ENCODE measurements at places on chromosomes 7 and 10. TPM values are rescaled to one million over a fixed set of nuclear protein-coding genes. Genes with fewer than 3 reads are reported as not detected.

Gene KAZALD1
- total RNA-seq, result 10.5 TPM

Gene SUGCT
- total RNA-seq, result 8.1 TPM

Gene JCAD
- 18.3 TPM for total RNA-seq

Gene CCDC136
- total RNA-seq, result 7.5 TPM

Gene NANOS1
- 5.4 TPM for total RNA-seq

Gene ASZ1
- total RNA-seq, result not detected

Gene DLX5
- total RNA-seq, result not detected

Gene ANK3
- total RNA-seq, result 280 TPM

Gene OR9A2
- total RNA-seq, result 0.25 TPM

- H3K27ac ChIP-seq, result no peak overlapping the region
- no peaks in the 10 kb centered on the region for H3K27me3 ChIP-seq
- no peak overlapping the region for H3K4me3 ChIP-seq
- peaks cover 37% of the 10 kb centered on the region for H3K36me3 ChIP-seq
- DNase-seq, result no peak
These were observed 51.8 kb downstream of the HERC4 start for GRCh38 chr10:68023292-68023691.

GRCh38 chr10:121617176-121617575 is 18.9 kb upstream of the FGFR2 start:
- no peaks in the 10 kb centered on the region for H3K4me1 ChIP-seq
- H3K27ac ChIP-seq, result no peak overlapping the region
- no peak overlapping the region for H3K4me3 ChIP-seq

DNA sequence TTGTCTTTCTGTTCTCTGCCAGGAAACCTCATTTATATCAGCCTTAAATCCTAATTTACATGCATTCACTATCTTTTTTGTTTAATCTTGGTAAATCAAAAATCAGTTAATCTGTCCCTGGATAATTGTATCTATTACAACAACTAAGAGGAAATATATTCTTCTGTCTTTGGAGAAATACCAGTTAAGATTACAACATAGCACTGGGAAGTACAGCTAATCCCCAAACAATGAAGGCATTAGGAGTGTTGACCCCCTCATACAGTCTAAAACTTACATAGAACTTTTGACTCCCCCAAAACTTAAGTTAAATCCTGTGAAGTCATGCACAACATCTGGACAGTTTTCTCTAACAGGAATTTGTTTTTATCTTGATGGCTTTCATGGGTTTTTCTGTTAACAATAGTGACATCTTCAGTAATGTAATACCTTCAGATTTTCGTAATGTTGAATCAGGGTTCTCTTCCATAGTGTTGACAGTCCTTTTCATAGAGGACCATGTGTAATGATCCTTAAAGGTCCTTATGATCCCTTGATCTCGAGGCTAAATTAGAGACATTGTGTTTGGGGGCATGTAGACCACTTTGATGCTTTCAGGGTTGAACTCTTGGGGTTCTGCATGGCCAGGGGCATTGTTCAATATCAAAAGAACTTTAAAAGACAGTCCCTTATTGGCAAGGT is 24.1 kb upstream of the ABCC2 start:
- H3K27ac ChIP-seq, result no peak overlapping the region
- no peak overlapping the region for H3K4me3 ChIP-seq
- H3K36me3 ChIP-seq, result no peaks in the 10 kb centered on the region
- no peaks in the 10 kb centered on the region for H3K4me1 ChIP-seq
- no peak for DNase-seq

DNA sequence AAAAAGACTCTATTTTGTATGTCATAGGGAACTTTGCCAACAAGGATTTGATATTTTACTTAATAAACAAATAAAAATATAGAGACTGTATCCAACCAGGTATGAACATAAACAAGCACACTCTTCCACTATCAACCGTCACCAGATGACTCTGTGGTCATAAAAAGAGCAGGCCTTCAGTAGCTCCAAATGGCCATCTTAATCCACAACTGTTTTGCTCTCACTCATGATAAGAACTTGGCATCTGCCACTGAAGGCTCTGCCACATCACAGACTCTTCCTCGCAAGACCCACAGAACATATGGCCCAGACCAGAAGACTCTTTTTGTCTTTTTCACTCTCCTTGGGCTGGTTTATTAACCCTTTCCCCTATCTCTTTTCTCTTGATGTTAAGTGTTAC is 98.7 kb upstream of the POM121L12 start:
- no peaks in the 10 kb centered on the region for H3K27me3 ChIP-seq
- no peaks in the 10 kb centered on the region for H3K4me1 ChIP-seq
- H3K4me3 ChIP-seq, result no peak overlapping the region
- no peak for DNase-seq

GRCh38 chr7:140966561-140967233 is 42.0 kb upstream of the BRAF start:
- no peaks in the 10 kb centered on the region for H3K36me3 ChIP-seq
- H3K4me3 ChIP-seq, result no peak overlapping the region
- H3K27ac ChIP-seq, result no peak overlapping the region
- no peaks in the 10 kb centered on the region for H3K4me1 ChIP-seq
- no peaks in the 10 kb centered on the region for H3K27me3 ChIP-seq
- DNase-seq, result no peak

- no peak overlapping the region for H3K27ac ChIP-seq
- H3K4me1 ChIP-seq, result no peaks in the 10 kb centered on the region
- H3K36me3 ChIP-seq, result no peaks in the 10 kb centered on the region
These were observed 371.4 kb downstream of the DNAJB6 start for GRCh38 chr7:157707983-157708918.

DNA sequence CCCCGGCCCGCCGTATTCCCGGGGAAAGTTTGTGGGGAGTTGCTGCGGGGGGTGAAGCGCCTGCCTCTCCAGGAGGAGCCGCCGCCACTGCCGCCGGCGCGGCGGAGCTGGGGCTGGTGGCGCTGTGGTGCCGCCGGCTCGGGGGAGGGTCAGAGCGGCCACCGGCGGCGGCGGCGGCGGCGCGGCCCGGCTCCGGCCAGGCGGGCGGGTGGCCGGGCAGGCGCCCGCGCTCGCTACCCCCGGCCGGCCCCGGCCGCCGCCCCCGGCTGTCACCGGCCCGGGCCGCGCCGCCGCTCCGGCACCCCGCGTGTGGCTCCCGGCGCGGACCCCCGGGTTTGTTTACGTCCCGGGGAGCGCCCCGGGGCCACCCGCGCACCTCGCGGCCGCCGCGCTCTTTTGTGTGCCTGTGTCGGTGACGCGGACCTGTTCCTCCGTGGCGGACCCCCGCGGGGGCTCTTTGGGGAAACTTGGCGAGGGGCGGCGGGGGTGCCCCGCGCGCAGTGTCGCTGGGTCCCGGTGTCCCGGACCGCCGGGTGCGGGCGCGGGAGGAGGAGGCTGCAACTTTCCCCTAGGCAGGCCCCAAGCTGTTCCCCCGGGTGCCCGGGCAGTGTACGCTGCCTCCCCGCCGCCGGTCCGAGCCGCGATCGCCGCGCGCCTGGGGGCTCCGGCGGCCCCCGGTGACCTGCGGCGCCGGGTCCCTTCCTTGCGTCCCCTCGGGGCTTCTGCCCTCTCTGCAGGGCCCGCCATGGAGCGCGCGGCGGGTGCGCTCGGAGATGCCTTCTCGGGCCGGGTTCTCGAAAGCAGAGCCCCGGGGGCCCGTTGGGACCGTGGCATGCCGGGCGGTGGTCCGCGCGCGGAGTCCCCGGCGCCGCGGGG is 593 bp upstream of the CUX1 start:
- DNase-seq, result peak; percentile 44
- peaks cover 47% of the 10 kb centered on the region for H3K4me1 ChIP-seq
- no peaks in the 10 kb centered on the region for H3K27me3 ChIP-seq

DNA sequence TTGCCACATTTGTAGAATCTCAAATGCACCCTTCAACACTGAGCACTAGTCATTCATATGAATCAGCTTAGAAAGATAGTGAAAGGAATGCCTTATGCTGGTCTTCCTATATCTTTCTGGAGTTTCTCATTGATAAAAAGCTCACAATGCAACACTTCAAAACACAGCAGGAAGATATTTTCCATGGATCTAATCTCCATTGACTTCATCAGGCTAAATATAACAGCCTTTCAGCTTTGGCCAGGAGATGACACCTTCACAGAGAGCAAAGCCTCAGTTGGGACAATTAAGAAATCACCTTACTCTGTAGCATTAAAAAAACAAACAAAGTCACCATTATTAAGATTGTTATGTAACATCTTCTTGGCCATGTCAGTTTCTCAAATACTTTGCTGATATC is 6.7 kb downstream of the NRP1 start:
- peak overlapping the region; percentile 46 for H3K27ac ChIP-seq
- H3K27me3 ChIP-seq, result no peaks in the 10 kb centered on the region
- DNase-seq, result no peak

- H3K4me3 ChIP-seq, result no peak overlapping the region
- H3K36me3 ChIP-seq, result no peaks in the 10 kb centered on the region
- H3K4me1 ChIP-seq, result peaks cover 28% of the 10 kb centered on the region
- no peak for DNase-seq
These were observed 64.9 kb downstream of the EEPD1 start for GRCh38 chr7:36217961-36218284.

DNA sequence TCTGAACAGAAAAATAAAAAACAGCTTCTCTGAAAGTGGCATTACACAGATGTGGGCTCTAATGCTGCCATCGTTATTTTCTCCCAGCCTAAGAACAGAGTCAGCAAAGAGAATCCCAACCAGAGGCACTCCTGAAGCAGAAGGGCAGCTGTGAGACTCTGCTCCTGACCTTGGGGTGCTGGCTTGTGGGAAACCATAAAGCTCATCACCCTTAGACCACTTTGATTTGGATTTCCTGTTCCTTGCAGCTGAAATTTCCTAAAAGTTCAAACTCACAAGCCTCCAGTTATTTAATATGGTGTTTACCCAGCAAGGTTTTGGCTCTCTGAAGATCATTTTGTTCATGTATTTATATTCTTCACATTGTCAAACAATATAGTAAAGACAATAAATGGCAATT is 814.8 kb downstream of the TNS3 start:
- H3K36me3 ChIP-seq, result no peaks in the 10 kb centered on the region

DNA sequence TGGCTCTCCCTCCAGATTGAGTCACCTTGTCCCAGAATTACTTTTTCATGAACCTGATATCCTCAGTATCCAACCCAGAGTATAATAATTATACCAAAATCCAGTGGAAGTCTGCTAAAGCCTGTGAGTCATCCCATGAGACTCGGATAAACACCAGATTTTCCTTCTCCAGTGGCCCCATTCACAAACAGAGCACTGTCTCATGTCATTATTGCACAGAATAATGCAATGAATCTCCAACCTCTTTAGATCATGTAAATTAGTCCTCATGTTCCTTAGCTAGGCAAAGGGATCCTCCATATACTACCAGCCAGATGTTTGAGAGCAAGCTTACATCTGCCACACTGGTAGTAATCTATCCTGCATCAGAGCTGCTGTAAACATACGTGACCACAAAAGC is 89.0 kb downstream of the AMPH start:
- no peaks in the 10 kb centered on the region for H3K4me1 ChIP-seq
- no peak overlapping the region for H3K4me3 ChIP-seq
- no peak for DNase-seq
- H3K36me3 ChIP-seq, result no peaks in the 10 kb centered on the region
- H3K27ac ChIP-seq, result no peak overlapping the region
- H3K27me3 ChIP-seq, result no peaks in the 10 kb centered on the region

- H3K36me3 ChIP-seq, result no peaks in the 10 kb centered on the region
- DNase-seq, result no peak
- no peaks in the 10 kb centered on the region for H3K27me3 ChIP-seq
These were observed 150.6 kb downstream of the AKR1D1 start for GRCh38 chr7:138226745-138227279.

DNA sequence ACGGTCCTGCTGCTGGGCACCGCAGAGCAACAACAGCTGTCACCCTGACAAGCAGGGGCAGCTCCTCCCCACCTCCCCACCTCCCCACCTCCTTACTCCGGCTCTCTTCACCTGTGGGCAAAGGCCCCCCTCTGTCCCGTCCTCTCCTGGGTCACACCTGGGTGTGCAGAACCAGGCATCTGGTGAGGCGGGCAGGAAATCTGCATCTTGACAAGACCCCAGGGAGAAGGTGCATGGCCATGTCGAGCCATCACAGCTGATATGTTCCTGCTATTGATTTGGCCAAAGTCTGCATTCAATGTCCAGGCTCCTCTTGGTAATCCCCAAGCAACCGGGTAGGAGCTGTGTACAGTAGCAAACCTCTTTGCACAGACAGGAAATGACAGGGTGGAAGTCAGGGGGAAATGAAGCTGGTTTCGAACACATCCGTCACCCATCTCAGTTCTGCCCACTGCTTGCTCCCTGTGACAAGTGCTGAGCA is 554.2 kb downstream of the DNAJB6 start:
- no peaks in the 10 kb centered on the region for H3K27me3 ChIP-seq
- H3K4me3 ChIP-seq, result no peak overlapping the region
- no peaks in the 10 kb centered on the region for H3K4me1 ChIP-seq
- no peaks in the 10 kb centered on the region for H3K36me3 ChIP-seq
- no peak for DNase-seq

All from heart right ventricle (tissue), 16 donors.